ENCODE measurements at places on chromosomes 3 and 15.
A peak's percentile ranks its signal among the peaks of the same experiment; 100 is the strongest.

DNA sequence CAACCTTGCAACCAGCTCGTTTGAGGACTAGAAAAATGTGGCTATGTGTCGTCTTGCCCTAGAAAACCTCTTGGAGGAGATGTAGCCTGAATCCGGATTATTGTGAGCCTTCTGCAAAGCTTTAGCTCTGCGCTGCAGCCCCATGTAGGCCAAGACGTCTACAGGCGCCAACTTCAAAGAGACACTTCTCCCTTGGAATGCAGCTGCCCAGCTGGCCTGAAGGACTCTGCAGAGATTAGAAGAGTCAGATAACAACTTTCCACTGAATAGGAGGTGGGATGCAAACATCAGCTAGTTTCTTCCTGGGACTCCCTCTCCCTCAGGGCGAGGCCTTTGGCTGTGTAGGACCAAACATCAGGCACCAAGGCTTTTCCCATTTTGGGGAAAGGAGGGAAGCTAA lies 356.5 kb upstream of the IL12A start:
- DNase-seq: no peak

DNA sequence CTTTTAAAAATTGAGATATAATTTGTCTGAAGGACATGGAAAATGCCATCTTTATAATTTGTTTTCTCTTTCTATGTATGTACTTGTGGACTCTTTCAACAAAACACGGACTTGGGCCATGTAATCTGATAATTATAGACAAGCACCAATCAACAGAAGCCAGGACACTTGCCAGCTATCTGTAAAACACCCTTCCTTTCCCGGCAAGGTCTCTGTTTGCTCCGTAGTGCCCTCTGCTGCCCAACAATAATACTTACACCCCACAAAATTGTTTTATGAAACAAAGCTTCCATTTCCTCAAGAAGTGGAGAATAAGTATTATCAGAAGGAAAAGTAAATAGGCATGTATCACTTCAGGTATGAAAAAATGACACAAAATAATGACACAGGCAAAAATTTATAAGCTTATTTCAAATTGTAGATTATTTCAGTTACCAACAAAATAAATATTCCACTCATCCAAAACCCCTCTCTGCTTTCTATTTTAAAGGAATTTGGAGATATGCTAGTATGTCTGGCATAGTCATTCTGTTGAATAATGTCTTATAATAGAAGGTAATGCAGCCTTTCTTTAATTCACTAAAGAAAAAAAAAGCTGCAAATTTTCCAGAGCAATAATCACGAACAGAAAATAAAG lies 32.8 kb downstream of the MYH15 start:
- peak; percentile 27 for DNase-seq

GRCh38 chr3:115552007-115552406 lies 71.3 kb upstream of the GAP43 start:
- DNase-seq: no peak

- no peak for DNase-seq
Measured at GRCh38 chr3:46549408-46549904, 16.6 kb downstream of the LRRC2 start.

- no peak for DNase-seq
Measured at GRCh38 chr3:31193871-31194270, 299.4 kb upstream of the GADL1 start.

DNA sequence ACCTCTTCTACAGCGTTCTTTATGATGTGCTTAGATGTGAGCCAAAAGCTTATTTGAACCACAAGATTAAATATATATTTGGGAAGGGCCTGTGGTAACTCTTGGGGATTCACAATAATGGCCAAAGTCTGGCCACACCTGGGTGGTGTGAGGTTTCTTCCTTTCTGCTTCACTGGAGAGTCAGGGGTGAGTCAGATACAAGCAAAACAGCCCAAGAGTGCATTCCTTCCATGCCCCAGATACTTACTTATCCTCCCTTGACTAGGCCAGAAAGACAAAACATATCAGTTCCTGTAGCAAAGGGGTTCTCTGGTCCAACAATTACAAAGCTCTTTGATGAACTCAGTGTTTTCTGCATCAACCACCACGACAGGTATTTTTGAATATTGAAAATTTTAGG lies 941 bp downstream of the ZBED2 start:
- DNase-seq: no peak

- DNase-seq: no peak
Measured at GRCh38 chr15:32705446-32705845, 12.4 kb upstream of the GREM1 start.

- no peak for DNase-seq
Measured at GRCh38 chr3:7744850-7745249, 756.8 kb upstream of the LMCD1 start.

DNA sequence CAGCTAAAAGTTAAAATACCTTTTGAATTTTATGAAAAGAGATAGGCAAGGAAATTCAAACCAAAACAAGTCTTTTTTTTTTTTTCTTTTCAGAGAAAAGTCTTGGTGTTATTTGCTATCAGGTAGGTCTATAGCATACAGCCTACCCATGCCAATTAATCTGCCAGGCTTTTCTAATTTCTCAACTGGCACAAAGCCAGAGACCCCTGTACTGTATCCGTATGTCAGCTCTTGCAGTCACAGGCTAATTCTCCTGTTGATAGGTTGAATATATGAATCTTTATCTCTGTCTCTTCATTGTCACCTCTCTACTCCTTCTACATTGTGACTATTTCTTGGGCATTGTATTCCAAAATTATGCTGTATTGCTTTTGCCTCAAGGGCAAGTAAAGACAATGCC lies 133.4 kb downstream of the IL5RA start:
- no peak for DNase-seq

DNA sequence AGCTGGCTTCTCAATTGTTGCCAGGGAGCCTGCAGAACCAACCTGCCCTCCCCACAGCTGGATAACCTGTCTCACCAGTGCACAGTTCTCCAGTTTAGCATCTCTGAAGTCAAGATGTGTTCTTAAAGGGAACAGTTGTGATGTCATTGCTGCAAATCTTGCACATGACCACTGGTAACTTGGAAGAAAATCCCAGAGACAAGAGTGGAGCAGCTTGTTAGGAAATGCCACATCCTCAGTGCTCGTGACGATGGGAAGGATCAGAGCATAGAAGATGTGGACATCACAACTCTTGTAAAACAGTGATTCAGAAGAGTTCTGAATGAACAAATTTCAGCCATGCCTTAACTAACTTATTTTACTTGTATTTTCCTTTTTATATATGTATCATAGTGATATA lies 36.1 kb upstream of the LIMD1 start:
- DNase-seq: no peak

Data from stimulated activated CD4-positive, alpha-beta T cell treated with anti-CD3 and anti-CD28 coated beads, TNF-alpha, amount 100 ng/mL, for 24 hours (primary cell).